ENCODE measurements at places on chromosomes 12 and 14.

- no peak for DNase-seq
These were observed 50.5 kb upstream of the PNMA1 start for GRCh38 chr14:73764406-73765280.

GRCh38 chr14:58607952-58608317, 29.8 kb upstream of the DACT1 start:
- DNase-seq: no peak

DNA sequence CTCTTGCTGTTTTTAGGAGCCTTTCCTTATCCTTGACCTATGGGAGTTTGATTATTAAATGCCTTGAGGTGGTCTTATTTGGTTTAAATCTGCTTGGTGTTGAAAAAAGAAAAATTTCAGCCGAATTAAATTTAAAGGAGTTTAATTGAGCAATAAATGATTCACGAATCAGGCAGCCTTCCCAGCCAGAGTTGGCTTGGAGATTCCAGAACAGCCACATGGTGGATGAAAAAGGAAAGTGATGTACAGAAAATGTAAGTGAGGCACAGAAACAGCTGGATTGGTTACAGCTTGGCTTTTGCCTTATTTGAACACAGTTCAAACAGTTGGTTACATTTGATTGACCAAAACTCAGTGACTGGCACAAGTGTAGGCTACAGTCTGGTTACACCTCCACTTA, 69.7 kb downstream of the WASHC3 start:
- no peak for DNase-seq

- no peak for DNase-seq
These were observed 424.1 kb upstream of the OR4E1 start for GRCh38 chr14:22097586-22098292.
